ENCODE measurements at places on chromosomes 16 and 17.

- DNase-seq, result no peak
Observed at GRCh38 chr17:65527381-65527780, 34.1 kb downstream of the AXIN2 start.

DNA sequence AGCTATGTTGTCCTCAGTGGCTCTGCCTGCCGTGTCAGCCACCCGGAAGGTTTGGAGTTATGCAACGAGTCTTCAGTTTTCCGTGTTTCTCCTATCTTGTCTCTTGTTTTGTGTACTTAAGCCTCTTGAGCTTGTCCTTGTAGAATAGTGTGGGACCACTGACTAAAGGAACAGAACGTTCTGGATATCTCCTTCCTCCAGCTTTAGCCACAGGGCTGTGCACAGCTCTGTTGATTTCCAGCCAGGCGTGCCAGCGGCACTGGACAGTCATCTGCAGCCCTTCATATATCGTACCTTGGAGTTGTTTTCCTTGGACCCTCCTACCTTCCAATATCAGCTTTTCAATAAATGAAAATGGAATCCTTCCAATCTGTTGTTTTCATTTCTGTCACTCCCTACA lies 39.8 kb downstream of the TMEM11 start:
- no peak for DNase-seq

DNA sequence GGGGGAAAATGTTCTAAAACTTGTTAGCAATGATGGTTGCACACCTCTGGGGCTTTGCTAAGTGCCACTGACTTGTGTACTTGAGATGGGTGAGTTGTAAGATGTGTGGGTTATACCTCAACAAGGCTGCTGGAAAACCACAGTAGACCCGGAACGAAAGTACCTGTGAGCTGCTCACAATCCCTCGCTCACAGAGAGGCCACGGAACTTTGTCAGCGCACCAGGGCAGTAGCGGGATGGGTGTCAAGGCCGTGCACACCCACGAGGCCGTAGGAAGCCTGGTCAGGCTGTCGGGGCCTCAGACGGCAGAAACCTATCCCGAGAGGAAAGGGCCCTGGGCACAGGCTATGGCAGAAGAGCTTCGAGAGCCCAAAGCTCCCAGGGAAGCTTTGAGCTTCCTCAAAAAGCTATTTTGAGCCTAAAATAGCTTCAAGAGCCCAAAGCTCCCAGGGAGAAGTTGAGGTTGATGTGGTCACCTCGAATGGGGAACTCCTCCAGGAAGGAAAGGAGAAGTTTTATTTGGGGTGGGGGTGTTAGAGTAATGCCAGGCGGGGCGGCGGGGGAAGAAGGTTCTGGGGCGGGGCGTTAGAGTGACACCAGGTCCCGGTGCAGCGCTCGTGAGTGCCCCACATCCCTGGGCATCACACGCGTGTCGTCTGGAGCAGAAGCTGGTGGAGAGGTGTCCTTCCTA lies 19.0 kb downstream of the CBFA2T3 start:
- DNase-seq, result no peak

DNA sequence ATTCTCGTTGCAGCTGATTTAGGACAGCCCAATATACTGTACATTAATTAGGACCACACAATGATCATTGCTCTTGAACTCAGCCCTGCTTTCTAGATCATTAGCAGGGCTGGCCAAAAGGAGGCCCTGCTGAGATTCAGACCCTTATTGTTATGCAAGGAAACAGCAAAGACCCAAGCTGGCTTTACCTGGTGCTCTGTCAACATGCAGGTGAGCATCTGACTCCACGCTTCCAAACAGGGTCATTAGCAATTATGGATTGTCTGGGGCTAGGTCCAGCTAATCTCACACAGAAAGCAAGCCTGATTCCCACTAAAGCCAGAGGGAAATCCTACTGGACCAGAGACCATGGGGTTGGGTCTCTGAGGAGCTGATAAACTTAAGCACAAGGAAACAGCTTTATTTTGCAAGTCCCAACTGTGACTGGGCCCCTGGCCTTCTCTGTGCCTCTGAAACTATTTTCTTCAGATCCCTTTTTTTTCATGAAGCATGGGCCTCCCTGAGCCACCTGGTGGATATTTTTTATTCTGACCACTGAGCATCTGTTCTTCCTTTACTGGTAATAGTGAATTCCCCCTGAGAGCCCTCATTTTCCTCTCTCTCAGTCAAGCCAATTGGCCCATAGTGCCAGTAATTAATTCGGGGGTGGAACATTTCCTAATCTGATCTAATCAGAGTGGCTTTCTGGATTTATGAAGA lies 236.1 kb downstream of the GRIN2A start:
- DNase-seq, result no peak

- no peak for DNase-seq
Observed at GRCh38 chr17:47741793-47742145, 8.7 kb downstream of the TBX21 start.

DNA sequence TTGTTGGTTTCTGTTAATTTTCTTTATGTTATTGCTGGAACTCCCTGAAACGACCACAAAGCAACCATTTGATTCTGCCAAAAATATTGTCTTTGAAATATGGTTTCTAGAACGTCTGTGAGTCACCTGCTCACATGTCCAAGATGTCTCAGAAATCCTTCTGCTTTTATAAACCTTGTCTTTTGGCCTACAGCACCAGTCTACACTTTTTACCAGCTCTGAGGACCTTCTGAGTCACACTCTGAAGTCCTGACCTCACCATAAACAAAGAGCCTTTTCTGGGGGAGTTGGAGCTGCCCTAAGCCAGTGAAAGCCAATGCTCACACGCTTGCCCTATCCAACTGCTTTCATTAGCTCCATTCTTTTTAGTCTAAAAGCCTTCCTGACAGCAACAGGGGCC lies 55.5 kb downstream of the GRIN2A start:
- DNase-seq, result no peak

DNA sequence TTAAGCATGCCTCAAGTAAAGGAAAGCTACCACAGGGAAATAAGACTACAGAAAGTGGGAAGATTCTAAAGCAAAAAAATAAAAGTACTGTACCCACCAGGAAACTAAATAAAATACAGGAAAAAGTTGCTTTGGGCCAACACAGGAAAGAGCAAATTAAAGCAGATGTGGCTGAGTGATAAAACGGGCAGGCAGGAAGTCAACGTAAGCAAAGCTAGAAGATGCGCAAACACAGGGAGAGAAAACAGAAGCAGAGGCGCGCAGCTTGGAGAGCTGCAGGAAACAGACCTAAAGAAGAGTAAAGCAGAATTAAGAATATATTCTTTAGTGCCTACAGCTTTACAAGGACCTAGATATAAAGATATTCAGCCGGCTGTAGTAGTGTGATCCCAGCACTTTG lies 21.7 kb downstream of the USP36 start:
- no peak for DNase-seq

- DNase-seq, result no peak
Observed at GRCh38 chr17:42055027-42055426, 4.6 kb upstream of the C17orf113 start.

- no peak for DNase-seq
Observed at GRCh38 chr17:35715416-35715815, 16.0 kb upstream of the RASL10B start.

DNA sequence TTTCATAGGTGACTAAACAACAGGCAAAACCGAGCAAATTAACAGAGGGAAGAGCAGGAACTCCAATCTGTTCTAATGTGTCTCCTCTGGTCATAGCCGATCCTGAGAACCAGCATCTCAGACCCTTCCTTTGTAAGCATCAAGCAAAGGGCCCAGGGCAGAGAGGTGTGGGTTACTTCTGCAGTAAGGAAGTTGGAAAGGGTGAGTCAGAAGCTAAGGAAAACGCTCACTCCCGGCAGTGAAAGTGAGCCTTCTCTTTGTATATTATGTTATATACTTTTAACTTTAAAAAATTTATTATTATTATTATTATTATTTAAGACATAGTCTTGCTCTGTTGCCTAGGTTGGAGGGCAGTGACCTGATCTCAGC lies 77.7 kb downstream of the MRM3 start:
- DNase-seq, result no peak

DNA sequence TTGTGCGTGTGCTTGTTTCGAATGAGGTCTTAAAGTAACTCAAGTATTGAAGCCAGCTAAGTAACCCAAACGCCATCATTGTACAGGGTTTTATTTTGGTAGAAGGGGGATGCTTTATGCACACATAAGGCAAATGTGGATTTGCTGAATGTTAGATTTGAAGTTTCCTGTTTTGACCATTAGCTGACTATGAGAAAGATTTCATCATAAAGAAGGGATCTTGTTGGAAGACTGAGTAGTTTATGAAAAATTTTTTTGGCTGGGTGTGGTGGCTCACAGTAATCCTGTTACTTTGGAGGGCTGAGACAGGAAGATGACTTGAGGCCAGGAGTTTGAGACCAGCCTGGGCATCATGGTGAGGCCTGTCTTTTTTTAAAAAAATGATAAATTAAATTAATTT lies 10.0 kb upstream of the ZFP3 start:
- DNase-seq, result no peak

DNA sequence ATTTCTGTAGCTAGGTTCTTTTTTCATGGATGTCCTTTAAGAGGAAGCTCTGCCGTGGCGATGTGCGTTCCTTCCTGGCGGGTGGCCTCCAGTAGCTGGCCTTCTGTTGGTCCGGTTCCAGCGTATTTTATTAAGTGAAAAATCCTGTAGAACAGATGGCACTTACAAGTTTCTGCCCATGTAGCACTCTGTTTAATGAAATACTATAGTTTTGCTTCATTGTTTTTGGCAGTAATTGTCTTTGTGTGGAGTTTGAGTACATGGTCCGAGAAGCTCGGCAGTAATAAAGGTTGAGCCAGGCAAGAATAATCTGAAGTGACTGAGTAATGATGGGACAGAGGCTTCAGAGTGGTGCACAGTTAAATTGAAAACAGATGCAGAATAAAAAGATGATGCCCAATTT lies 20.4 kb downstream of the USP10 start:
- DNase-seq, result no peak

DNA sequence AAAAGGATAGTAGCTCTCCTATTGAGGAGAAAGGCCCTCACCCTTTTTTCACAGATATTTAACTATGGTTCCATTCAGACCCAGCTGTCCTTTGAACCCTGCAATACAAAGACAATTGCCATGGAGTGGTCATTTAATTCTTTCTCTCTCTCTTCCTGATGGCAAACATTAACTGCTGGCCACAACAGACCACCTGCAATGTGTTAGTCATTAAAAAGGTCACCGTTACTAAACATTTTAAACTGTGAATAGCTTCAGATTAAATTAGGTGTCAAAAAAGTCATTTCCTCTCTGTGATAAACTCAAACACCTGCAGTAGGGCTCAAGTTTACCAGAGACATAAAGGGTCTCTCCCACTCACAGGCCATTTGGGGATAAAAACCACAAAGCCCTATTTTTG lies 697.2 kb downstream of the TOX3 start:
- no peak for DNase-seq

DNA sequence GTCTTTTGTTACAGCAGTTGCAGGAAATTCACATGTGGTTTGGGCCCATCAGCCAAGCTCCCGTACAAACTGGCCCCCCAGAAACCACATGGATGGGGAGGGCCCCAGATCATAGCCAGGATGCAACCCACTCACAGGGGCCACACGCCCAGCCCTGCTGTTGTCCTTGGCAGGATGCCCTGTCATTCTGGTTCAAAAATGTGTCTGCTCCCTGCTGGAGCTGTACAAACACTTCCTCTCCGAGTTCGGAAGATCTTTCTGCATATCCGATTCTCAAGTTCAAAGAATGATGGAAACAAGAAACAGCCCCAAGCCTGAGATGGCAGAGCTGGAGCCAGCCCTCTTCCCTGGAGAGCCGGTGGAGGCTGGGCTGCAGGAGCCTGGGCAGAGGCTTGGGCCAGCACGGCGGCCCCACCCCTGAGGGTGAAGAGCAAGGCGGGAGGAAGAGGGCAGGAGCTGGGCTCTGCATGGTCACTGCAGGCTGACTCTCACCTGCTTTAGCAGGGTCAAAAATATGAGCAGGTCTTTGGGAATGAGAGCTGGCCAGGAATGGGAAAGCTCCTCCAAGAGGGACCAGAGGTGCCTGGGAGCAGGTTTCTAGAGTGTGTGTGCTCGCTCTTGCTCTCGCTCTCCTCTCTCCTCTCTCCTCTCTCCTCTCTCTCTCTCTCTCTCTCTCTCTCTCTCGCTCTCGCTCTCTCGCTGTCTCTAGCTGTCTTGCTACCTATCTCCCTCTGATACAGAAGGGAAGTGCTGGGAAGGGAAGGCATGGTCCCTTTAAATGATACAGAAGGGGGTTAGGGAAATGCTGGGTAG lies 34.7 kb upstream of the ENPP7 start:
- no peak for DNase-seq

DNA sequence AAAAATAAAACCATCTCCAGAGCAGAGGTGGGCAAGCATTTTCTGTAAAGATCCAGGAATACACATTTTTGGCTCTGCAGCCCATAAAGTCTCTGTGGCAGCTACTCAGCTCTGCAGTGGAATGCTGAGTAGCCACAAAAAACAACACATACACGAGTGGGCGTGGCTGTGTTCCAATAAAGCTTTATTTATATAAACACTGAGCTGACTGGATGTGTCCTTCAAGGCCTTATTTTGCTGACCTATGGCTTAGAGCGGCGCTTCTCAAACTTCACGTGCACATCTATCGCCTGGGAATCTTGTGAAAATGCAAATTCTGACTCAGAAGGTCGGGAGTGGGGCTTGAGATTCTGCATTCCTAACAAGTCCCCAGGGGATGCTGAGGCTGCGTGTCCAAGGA lies 39.7 kb downstream of the XYLT1 start:
- DNase-seq, result no peak

GRCh38 chr17:7340179-7340578 lies 3.9 kb downstream of the ACAP1 start:
- DNase-seq, result no peak

- no peak for DNase-seq
Observed at GRCh38 chr16:15782573-15783365, 74.1 kb downstream of the MYH11 start.

GRCh38 chr17:11340803-11341202 lies 99.8 kb downstream of the SHISA6 start:
- DNase-seq, result no peak

DNA sequence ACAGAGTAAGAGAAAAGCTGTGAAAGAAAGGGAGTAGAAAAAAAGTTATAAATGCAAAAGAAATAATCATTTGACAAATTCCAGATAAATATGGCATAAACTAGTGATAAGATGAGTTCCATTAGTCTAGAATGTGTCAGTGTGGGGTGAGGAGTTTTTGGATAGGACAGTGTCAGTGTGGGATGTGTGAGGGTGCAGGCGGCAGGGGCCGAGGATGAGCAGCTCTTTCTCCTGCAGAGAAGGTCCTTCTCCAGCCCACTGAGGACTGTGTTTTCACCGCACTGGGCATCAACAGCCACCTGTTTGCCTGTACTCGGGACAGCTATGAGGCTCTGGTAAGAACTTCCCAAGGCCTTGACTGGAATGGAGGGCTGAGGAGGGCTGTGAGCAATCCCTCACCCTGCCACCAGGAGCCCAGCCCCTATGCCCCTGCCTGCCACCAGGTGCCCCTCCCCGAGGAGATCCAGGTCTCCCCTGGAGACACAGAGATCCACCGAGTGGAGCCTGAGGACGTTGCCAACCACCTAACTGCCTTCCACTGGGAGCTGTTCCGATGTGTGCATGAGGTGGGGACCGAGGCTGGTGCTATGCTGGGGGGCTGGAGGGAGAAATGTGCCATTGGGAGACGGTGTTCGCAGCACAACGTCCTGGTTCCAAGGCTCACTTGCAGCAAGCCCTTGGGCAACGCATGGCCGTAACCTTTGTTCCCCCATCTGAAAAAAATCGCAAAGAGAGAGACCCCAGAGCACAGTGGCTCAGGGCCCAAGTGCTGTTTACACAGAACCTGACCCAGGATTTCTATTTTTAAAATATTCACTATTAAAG lies 13.1 kb downstream of the RAPGEFL1 start:
- DNase-seq, result no peak
